ENCODE measurements at places on chromosomes 2 and 18.

GRCh38 chr2:102486941-102487702, 14.1 kb downstream of the SLC9A4 start:
- no peak for DNase-seq

- DNase-seq: no peak
Observed at GRCh38 chr18:75639472-75639831, 211.9 kb upstream of the SMIM21 start.

DNA sequence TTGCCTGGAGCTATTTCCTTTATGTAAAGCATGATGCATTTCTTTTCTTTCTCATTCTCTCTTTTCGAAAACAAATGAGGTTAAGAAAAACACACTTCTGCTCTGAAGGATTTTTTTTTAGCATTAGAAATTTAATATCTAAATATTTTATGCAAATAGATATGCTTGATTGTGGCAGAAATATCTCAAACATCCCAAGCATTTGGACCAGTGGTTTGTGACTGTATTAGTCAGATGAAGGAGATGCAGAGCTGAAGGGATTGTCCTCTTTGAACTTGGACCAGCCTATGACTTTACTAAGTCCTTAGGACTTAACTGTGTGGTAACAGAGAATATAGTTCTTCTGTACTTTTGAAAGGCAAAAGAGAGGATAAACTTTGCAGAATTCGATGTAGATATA, 335.9 kb upstream of the NT5C1B start:
- no peak for DNase-seq

- no peak for DNase-seq
Observed at GRCh38 chr2:227029426-227030105, 134.4 kb downstream of the COL4A4 start.

DNA sequence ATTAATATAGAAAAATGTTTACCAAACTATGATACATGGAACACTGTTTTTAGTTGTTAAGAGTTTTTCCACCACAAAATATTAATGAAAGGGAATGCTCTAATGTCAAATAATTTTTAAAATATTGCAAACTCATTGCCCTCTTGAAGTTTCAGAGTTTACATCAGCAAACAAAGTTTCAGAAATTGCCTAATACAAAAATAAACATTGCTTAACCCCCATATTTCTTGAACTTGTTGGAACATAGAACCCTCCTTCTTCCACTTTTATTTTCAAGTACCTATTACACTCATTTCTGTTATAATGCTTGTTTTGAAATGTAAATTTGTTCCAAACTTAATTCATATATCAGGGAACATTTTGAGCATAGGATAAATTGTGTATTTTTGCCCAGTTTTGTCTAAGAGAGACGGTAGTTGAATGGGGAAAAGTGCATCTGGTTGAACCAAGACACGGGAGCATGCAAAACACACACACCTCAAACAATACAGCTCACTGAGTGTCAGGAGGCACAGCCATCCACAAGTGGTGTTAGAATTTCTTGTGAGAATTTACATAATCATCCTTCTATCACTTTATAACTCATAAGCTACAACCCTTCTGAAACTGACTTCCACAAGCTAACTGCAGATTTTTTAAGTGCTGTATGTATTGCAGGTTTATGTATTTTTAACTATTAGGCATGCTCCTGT, 5.3 kb upstream of the MC4R start:
- no peak for DNase-seq

- no peak for DNase-seq
Observed at GRCh38 chr2:42839809-42840501, 47.6 kb upstream of the HAAO start.

DNA sequence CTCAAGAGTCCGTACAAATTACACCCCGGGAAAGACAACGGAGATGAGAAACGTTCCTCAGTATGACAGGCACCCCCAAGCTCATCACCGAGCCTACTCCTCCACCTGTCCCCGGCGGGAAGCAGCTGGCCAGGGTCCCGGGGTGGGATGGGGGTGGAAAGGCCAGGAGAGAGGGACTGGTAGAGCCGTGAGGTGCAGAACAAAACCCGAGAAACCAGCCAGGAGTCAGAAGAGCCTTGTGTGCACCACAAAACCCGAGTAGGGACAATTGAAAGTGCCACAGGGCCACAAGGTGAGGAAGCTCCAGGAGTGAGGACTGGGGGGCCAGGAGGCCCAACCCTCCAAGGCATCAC, 75.5 kb upstream of the SALL3 start:
- DNase-seq: no peak

DNA sequence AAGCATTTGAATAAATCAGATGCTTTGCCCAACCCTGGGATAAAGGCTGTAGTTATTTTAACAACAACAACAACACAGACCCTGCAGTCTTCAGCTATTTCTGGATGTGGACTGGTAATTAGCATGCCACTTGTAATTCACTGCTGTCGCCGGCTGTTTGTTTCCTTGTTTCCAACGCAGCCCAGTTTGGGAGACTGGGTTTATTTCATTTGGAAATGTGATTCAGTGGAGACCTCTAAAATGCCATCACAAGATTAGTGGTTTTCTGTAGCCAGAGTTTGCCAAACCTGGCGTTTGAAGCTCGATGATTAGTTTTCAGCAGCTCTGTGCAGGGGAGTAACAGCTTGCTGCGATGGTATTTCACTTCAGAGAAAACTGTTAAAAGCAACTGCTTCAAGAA, 83.5 kb downstream of the LDLRAD4 start:
- no peak for DNase-seq

DNA sequence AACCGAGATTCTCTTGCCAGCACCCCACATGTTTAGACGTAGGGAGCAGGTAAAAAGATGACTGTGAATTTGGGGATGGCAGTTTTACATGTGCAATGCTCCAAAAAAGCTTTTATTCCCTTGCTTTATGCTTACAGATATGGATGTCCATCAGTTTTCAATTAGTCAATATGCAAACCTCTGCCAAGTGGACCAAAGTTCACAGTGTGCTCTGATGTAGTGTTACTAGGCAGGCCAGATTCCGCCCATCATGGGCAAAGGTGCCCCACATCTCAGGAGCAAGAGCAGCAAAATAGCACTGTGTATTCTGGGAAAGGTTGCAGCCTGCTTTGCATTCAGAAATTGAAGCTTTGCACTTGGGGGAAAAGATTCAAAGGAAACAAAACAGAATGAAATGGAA, 329.7 kb upstream of the ZEB2 start:
- no peak for DNase-seq

DNA sequence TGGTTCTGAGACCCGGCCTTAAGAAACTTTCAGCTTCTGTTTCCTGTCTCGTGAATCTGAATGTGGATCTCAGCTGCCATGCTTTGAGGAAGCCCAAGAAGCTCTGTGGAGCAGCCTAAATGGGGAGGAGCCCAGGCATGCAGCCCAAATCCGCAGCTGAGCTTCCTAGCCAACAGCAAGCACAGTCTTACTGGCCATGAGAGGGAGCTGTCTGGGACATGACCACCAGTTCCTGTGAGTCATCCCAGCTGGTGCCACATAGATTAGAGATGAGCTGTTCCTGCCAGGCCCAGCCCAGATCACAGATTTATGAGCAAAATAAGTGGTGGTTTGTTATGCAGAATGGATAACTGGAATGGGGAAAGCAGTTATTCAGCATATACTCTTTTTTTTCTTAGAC, 224.4 kb upstream of the APCDD1 start:
- no peak for DNase-seq

GRCh38 chr18:74005320-74006109, 142.1 kb downstream of the FBXO15 start:
- DNase-seq: no peak

GRCh38 chr2:56195563-56195962, 11.8 kb downstream of the CCDC85A start:
- no peak for DNase-seq
